ENCODE measurements at places on chromosomes 5 and 9.
A peak's percentile ranks its signal among the peaks of the same experiment; 100 is the strongest.

DNA sequence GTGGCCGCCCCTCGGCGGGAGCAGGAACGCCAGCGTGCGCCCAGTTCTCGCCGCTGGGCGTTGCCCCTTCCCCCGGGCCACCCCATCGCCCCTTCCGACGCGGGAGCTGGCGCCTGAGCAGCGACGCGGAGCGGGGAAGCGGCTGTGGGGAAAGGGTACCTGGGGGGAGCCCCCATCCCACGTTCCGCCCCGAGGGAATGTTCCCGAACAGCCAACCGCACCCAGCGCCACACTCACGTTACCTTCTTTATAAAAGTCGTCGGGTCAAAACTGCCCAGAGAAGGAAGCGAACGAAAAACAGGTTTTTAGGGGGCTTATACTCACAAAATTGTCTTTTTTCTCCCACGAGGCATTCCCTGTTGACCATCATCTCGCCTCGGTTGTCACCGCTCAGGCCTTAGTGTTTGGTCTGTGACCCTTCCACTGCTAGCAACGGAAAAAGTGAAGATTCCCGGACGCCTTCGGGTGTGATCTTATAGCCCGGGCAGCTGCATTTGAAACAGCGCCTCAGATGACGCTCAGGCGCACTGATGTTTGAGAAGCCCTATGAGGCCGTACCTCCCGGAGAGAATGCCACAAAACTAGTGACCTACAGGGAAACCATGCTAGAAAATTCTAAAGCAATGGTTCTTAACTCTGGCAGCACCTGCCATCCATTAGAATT lies 475 bp upstream of the GOLM1 start:
- peak; percentile 59 for DNase-seq

DNA sequence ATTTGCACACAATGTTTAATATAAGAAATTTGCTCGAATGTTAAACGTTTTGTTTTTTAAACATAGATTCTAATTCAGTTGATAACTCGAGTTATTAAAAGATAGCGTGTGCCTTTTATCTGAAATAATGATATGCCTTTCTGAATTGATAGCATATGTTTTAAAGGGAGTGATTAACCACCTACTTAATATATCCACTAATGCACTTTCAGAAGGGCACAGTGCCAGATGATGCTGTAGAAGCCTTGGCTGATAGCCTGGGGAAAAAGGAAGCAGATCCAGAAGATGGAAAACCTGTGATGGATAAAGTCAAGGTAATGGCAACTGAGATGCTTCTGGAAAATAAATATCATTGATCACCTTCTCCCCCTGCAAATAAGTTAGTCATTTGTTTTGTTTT lies 53.9 kb downstream of the ERAP1 start:
- no peak for DNase-seq

GRCh38 chr9:119307471-119307870 lies 61.8 kb downstream of the BRINP1 start:
- no peak for DNase-seq

- no peak for DNase-seq
These were observed 26.2 kb downstream of the LHX2 start for GRCh38 chr9:124037790-124038189.

GRCh38 chr5:132688536-132689339 lies 14.9 kb downstream of the IL4 start:
- DNase-seq = no peak

DNA sequence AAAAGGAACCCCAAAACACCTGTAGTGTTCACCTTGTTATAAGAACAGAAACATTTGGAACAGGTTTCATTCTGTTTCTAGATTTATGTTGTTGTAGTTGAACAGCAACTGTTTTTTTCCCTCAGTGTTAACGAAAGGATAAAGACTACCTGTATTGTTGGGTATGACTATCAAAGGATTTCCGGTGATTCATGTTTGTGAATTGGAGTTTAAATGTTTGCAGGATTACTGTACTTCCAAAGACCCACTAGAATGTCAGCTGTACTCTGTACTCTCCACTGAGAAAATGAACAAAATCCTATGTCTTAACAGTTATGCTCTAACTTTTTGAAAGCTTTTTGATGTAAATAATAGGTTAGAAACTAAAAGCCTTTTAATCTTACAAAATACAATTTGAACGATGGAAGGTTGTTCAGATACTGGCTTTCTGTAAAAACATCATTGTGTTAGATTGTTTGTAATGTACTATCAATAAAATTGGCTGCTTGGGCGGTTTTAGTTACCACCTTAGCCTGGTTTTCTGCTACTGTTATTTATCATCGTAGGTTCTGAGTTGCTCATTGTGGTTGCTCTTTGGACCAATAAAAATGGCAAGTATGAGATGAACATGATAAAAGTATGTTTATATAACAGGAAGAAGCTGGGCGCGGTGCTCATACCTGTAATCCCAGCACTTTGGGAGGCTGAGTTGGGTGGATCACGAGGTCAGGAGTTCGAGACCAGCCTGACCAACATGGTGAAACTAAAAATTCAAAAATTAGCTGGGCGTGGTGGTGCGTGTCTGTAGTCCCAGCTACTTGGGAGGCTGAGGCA lies 44.1 kb downstream of the DCP2 start:
- DNase-seq = peak; percentile 92

GRCh38 chr5:91367908-91368648 lies 15.0 kb downstream of the ARRDC3 start:
- no peak for DNase-seq

- DNase-seq = peak; percentile 78
These were observed 370.8 kb downstream of the TLE1 start for GRCh38 chr9:81318571-81318970.

DNA sequence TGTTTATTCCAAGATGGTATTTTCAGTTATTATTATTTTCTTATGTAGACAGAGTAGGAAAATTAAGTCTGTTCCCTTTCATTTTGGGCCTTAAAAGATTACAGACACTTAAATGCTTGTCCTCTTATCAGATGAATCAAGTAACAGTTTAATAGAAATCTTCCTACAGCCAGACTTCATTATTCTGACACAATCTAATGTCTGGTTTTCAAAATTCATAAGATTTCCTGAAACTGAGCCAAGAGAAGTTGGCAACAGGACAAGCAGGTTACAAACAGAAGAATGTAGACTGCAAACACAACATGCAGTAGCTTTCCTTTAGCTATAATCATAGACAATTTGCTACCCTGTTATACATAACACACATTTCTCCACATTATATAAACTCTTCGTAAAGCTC lies 130.5 kb downstream of the FBXL17 start:
- DNase-seq = peak; percentile 28

GRCh38 chr5:32223972-32224609 lies 50.0 kb upstream of the GOLPH3 start:
- peak; percentile 63 for DNase-seq

DNA sequence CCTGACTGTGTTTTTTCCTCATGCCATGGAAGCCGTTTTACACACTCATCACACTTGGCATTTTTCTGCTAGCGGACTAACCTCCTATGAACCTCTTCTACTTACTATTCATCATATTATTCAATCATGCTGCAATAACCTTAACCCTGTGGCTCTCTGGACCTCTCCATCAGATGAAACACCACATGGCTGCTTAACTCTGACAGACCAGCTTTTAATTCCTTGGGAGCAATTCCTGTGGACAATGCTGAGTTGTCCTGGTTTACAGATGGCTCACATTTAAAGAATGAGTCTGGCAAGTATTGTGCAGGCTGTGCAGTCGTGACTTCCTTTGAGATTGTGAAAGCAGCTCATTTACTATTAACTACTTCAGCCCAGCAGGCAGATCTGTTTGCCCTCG lies 9.0 kb downstream of the OR1J1 start:
- peak; percentile 12 for DNase-seq

DNA sequence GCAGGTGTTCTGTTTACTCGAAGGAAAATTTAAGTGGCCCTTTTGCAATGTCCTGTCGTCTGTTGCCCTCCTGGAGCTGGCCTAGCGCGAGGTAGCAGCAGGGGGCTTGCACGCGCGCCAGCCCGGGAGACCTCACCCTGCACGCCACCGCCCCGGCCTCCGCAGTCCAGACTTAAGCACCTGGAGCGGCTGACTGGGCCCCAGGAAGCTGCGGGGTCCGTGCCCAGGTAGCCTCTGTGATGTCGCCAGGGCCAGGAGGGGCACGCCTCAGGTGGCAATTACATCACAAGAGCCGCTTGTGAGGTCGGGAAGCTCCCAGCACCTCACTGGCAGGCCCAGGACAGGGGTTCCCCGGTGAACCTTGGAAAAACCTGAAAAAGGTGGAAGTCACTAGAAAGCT lies at the start of gene SAXO1:
TSS of gene SAXO1 (minus strand) at position 195 of the 400 bp plus-strand sequence. CDS start 301 bp downstream, outside the sequence.
- no peak for DNase-seq

GRCh38 chr5:6812800-6813731 lies 99.8 kb downstream of the TENT4A start:
- peak; percentile 28 for DNase-seq

DNA sequence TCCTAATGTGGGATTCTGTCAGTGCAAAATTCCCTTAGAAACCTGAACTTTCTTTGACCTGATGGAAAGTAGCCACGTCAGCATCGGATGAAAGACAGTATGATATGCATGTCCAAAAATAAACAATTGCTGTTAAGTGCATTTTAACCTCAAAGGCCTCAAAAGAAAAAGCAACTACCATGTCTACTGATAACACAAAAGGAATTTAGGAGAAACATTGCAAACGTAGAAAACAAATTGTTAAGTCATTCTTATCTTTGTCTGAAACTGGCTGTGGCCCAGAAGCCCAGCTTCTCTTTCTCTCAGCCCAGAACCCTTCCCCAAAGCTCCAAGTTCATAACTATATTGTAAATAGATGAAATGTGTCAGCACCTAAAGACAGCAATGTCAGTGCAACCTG lies 11.1 kb upstream of the LHFPL2 start:
- peak; percentile 89 for DNase-seq

DNA sequence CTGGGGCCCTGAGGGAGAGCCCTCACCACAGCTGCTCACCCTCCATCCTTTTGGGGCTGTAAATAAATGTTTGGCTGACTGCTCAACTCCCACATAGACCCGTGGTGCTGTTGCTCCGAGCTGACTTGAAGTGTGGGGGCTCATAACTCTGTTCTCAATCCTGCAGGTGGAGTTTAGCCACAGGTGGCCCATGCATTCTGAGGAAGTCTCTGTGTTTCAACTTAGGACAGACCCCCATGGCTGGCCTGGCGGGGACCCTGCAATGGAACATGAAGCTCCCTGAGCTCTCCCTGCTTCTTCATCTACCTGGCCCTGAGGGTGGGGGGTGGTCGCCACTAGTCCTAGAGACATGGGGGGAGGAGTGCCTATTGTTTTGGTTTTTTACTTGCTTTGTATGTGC lies 19.7 kb downstream of the NDUFS6 start:
- no peak for DNase-seq

DNA sequence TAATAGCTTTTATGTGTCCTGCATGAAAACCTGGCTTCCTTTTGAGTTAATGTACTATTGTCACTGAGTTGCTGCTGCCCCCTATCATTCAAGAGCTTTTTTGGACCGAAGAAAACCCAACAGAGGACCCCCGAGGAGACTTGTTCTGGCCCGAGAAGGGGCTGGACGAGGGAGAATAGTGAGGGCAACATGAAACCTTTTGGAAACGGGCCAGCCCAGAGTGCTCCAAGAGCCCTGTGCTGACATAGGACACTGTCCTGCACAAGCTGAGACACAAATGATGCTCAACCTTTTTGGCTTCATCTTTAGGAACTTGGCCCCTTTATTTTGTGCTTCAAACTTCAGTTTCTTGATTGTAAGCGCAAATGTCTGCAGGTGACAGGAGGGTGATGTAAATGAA lies 4.0 kb upstream of the GADD45G start:
- no peak for DNase-seq

DNA sequence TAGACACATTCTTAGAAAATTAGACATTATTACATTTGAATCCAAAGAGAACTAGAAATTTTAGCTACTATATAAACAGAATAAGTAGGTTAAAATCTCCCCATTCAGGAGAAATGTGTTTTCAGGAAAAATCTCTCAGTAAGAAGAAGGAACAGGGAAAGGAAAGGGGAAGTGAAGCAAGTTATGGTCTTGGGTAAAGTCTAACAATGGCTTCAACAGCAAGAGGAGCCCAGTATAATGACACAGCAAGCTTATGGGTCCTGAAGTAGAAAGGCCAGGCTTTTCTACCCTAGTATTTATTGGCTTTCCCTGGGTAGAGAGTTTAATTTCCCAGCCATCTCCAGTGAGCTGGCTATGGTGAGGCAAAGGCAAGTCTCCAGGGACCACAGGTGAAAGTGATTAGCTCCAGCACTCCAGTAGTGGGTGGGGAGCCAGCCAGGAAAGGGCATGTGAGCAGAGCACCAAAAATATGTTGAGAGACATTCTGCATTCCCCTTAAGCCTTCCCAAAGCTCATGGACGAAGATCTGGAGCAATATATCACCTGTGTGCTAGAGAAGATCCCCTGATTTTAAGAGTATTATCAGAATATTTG lies 981.7 kb downstream of the NR2F1-AS1 start:
- DNase-seq = no peak

- DNase-seq = no peak
These were observed 145.4 kb downstream of the TRPM6 start for GRCh38 chr9:74742191-74742790.

DNA sequence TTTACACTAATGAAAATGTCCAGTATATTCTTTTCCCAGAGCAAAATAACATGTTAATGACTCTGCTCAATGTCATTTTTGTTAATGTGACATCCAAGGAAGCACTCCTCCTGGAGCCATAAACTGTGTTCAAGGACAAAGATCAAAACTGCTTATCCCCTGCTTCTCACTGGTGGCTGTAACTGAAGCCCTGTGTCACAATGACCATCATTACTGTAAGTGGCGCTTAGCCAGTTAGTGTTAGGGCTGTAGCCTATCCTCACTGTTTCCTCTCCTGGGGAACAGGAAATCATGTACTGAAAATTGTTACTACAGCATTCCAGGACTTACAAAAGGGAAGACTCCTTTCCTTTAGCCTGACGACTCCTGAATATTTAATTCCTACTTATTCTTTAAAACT lies 71.7 kb upstream of the COX7C start:
- DNase-seq = no peak

DNA sequence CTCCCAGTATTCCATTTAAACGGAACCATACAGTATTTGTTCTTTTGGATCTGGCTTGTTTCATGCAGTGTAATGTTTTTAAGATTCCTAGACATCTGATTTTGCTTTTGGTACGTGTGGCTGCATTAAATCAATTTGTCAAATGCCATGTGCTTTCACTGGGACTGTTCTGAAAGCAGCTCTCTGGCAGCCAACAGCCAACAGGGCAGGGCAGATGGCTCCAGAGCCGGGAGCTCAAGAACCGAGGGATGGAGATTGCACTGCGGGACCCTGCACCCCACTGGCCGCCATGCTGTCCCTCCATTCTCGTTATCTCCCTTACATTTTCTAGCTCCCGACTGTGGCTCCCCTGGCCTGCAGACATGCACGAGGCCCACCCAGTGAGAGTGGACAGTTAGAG lies 33.4 kb upstream of the AIF1L start:
- no peak for DNase-seq

DNA sequence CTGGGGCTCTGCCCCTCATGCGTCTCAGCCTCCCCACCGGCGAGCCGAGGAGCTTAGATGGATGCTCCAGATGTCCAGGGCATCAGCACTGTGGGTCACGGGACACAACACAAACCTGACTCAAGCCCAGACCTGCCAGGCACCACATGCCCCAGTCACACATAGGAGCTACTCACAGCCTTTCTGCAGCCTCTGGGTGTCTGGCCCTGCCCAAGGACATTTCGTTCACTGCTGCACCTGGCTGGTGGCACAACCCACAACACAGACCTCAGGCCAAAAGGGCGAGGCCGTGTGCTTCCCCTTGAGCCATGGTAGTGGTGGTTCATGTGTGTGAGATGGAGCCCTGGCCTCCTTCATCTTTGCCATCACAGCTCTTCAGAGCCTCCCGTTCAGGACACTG lies 89.6 kb upstream of the FCN2 start:
- DNase-seq = no peak
